Fibroblast of the aortic adventitia (primary cell): ENCODE measurements at places on chromosomes 13 and 19. TPM values are rescaled to one million over a fixed set of nuclear protein-coding genes. Genes with fewer than 3 reads are reported as not detected.

BSG gene
- total RNA-seq, result 151 and 239 TPM in 2 replicates

S1PR5 gene
- 0.27 and 0.41 TPM in 2 replicates for total RNA-seq

ARRDC5 gene
- not detected in 2 replicates for total RNA-seq

MEIOSIN gene
- not detected in 2 replicates for total RNA-seq

DPRX gene
- not detected in 2 replicates for total RNA-seq

RASGRP4 gene
- not detected in 2 replicates for total RNA-seq

OR7D2 gene
- not detected in 2 replicates for total RNA-seq

EBI3 gene
- total RNA-seq, result 0.33 TPM in 1 of 2 replicates, not detected in the other

TLE6 gene
- total RNA-seq, result 0.18 TPM in 1 of 2 replicates, not detected in the other
